ENCODE measurements at places on chromosomes 13 and 19.

- no peak for DNase-seq
Observed at GRCh38 chr13:22262001-22262885, 591.4 kb downstream of the FGF9 start.

DNA sequence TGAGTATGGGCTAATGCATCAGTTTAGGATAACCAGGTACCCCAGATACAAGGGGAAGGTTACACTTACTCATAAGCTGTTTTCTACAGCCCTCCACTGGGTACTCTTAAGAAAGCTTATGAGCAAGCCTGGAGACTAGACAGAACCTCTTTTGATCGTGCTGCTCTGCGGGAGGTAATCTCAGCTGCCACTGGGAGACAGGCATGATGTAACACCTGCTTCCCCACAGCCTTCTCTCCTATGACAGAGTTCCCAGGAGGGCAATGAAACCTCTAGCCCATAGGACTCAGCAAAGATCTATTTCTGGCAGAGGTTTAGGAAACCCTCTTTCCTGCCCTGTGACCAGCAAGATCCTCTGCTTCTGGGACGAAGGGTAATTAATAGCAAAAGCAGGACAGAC, 65.6 kb downstream of the WASF3 start:
- DNase-seq = no peak

GRCh38 chr13:110422913-110423688, 116.0 kb downstream of the COL4A2 start:
- DNase-seq = peak; percentile 37

GRCh38 chr19:35977446-35978222, 17.4 kb upstream of the SDHAF1 start:
- no peak for DNase-seq

GRCh38 chr13:36412736-36413135, 19.6 kb upstream of the CCNA1 start:
- no peak for DNase-seq

GRCh38 chr13:34294483-34295129, 476.7 kb downstream of the RFC3 start:
- no peak for DNase-seq

DNA sequence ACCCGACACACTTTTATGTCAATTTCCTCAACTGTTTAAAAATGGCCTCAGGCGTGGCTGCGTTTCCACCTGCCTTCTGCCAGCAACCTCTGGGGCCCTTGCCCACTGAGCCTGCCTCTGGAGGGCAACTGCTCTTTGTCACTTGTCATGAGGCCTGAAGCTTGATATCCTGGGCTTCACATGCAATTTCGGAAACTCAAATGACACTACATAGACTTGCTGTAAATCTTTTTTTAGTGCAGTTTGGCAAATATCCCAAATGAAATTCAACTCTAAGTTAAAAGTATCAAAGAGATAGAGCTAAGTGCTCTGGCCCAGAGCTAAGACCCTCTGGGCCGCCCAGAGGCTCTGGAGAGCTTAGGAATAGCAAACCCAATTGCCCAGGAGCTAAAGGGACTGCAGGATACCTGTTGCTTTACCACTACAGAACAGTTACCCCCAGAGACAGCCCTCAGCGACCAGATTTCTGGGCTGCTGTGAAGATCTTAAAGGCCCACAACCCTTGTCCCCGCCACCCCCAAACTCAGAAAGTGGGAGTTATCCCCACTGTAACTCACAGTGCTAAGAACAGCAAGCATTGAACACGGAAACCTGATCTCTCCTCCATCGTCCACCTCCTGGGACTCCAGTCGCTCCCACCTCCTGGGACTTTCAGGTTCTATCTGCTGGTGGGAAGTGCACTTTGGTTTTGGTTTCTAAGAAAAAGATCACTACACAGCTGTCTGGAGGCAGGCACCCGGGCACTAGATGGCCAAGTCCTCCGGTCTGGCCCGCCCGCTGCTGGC, 19.4 kb downstream of the GJA3 start:
- DNase-seq = no peak

DNA sequence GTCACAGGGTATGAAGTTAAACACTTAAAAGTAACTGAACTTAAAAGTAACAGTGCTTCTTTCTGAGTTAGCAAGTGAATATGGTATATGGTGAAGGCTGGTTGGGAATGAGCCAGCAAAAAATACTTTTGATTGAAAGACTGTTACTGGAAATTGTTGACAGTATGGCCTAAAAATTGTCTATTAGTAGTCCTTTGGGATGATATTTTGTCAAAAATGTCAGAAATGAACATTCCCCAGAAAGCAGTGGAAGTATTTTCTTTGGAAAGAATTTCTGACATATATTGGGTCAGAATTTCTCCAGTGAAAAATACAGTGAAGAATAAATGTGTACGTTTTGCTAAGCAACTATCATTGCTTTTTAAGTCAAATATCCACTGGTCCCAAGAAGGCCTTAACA, 860.5 kb downstream of the PCDH9 start:
- DNase-seq = no peak

DNA sequence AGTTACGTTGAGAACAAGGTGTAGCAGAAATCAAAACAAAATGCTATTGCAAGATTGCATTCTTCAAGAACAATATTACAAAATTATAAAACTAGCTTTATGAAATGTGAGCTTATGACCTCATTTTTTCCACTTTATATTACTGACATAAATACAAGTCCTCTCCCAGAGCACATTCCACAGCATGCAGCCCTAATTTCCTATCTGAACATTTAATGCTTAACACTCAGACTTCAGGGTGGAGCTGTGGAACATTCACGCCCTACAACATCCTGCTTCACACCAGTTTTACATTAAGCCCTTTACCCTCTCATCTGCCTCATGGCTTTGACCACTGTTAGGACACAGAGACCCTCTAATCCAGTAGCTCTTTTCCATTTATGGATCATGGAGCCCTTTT, 65.5 kb downstream of the EPSTI1 start:
- DNase-seq = no peak

DNA sequence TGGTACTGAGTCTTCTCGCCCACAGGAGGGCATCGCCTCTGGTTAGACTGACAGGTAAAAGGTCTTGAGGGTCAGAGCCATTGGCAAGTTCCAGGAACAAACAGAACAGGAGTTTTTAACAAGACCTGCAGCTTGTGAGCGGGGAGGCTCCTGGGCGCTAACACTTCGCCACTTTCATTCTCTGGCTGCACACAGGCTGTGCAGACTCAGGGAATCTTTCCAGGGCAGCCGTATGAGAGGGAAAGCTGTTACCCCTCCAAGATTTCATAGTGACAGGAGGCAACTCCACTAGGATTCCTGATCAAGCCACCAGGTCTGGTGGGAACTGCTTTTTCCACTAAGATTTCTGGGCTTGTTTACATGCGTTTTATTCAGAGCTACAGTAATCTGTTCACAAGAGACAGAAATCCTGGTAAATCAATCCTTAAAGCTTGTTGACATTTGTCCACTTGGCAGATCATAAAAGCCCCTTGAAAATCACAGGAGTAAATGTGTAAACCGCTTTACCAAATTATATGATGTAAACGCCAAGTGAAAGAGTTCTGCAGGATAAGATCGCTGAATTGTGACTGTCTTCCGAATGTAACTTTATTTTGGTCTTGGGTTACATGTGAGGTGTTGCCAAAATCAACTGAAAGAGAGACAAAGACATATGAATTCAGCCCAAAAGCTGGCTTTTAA, 190.6 kb downstream of the MZT1 start:
- no peak for DNase-seq

DNA sequence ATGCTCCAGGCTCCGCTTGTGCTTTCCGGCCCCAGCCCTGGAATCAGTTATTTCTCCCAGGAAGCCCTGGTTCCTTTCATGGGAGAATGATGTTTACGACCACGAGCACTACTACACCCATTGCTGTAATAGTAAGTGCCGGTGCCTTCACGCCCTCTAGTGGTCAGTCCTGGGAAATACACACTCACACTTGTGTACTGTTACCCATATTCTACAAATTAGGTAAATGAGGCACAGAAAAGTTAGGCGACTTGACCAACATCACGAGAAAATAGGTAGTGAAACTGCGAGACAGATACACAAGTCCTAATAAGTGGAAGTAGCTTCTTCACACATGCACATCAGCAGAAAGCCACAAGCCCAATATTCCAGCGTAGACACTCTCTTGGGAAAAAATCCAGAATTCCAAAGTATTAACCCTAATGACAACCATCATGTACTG, 21.7 kb downstream of the CEACAM21 start:
- peak; percentile 37 for DNase-seq

DNA sequence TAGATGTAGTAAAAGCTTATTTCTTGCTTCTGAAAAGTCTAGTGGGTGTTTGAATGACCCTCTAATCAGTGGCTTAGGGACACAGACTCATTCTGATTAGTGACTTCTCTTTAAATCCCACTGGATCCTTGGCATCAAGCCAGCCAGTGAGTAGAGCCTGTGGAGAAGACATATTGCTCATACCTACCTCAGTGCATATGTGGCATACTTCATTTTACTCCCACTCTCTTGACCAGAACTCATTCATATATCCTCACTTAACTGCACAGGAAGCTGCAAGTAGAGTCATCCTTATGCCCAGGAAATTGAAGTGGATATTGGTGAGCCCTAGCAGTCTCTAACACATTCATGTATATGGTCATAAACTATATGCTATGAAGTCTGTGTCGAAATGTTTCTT, 148.3 kb downstream of the PDS5B start:
- DNase-seq = peak; percentile 37

GRCh38 chr19:27974082-27974513, 1238.9 kb downstream of the UQCRFS1 start:
- no peak for DNase-seq

GRCh38 chr19:18895038-18895823, 727 bp downstream of the CERS1 start:
- no peak for DNase-seq

DNA sequence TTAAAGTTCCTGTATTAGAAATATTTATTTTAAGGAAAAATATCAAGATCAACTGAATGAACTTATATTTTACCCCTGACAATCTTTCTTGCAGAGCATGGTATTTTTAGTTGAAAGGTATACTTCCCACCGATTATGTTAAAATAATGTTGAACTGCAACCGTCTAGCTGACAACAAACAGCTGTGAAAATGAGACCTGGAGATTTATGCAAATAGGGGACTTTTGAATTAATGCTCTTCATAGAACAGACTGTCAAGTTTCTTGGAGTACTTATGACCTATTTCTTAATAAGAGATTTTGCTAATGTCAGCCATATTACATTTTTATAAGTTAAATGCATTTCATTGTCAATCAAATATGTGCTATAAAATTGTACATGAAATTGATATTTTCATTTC, 210.9 kb downstream of the NALCN start:
- no peak for DNase-seq

- peak; percentile 20 for DNase-seq
Observed at GRCh38 chr19:34639491-34640085, 37.4 kb downstream of the SCGB2B2 start.

DNA sequence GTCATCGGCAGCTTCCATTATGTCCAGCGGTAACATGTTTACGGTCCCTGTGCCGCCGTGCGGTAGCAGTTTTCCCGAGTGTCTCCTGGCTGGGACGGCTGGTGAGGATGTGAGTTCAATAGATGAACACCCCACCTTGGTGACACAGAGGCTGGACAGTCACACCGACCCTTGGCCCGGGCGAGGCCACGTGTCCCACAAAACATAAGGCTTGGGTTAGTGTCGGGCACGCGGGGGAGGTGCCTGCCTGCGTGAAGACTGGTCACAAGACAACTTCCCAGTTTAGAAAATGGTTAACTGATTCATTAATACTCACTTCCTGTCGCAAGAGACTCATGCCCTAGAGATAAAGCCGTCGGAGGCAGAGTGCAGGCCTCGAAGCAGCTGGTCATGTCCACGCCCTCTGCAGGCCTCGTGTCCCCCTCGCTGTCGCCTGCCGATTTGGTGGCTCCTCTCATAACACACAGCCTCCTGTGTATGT, 17.2 kb downstream of the RASA3 start:
- peak; percentile 67 for DNase-seq

DNA sequence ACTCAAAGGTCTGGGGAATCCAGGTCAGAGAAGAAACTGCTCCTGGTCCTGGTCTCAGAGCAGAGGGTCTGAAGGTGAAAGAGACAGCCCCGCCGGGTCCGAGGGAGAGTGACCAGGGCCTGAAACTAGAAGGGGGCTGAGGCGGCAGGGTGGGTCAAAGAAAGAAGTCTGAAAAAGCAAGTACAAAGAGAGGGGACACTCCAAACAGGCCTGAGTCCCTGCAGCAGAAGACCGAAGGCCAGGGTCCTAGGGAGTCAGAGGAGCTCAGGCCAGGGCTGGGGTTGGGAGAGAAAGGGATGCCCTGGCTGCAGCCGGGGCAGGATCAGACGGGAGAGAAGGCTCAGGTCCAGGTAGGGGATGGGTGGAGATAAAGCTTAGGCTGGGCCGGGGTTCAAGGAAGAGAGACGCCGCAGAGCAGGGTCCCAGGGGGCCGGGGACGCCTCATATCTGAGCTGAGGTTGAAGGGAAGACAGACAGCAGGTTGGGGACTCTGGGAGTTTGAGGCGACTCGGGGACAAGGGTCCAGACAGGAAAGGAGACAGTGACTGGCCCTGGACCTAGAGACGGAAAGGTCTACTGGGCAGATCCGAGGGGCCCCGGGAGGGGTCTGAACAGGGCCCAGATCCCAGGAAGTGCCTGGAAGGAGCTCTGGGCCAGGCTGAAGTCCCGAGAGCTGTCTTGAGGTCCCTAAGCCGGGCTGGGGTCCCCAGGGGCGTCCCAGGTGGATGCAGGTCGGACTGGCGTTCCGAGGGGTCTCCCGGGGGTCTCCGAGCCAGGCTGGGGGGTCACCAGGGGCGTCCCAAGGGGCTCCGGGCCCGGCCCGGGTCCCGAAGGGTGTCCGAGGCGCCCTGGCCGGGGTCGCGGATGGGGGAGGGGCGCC, 795 bp downstream of the MLLT1 start:
- DNase-seq = no peak

DNA sequence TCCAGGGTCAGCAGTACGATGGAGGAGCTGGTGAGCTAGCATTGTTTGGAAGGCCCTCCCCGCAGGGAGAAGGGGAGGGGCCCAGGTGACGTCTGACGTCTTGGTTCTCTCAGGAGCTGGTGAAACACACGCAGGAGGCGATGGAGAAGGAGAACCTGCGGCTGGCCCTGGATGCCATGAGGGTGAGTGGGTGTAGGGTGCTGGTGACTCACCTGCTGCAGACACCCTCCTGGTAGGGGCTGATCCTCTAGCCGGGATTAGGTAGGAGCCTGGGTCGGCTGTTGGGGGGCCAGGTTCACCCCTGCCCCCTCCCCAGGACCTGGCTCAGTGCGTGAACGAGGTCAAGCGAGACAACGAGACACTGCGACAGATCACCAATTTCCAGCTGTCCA, 55.8 kb downstream of the VAV1 start:
- no peak for DNase-seq

DNA sequence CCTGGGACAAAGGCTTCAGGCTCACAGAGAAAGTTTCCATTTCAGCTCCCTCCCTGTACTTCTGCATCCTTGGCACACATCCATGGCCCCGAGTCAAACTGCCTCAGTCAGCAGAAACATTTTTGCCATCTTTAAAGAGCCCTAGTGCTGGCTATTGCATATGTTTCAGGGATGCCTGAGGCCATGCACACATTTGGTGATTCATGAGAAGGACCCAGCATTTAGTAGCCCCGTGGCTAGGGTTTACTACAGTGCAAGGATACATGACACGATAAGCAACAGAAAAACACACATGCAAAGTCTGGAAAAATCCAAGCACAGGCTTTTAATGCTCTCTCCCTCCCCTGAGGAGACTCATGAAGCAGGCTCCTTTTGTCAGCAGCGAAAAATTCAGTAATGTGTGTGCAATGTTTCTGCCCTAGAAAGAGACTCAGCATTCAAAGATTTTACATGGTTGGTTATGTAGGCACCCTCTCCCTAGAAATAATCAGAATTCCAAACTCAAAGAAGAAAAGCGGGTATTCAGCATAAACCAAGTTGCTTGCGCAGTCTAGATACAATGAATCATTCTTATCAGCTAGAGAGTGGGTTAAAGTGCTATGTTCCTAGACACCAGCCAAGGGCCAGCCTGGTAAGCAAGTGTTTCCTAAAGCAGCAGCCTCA, 17.6 kb downstream of the ACOD1 start:
- DNase-seq = no peak

Measured in HS-5 (cell line).